KG1 (cell line): ENCODE measurements at places on chromosomes 3 and 15.

DNA sequence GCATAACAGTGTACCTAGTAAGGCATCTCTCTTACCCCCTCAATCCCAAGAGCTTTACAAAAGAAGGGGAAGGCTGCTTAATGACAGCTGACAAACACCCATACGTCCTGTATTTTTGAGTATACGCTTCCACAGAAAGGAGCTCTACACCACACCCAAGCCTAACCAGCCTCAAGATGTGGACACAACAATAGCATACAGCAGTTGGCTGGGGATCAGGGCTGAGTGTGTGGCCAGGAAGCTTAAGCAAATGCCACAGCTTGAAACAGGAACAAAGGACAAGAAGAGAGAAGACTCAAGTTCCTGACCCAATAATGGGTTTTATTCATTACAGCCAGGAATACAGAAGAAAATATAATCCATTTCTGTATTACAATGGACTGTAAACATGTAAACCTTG is 6.9 kb downstream of the HEXA start:
- no peak for DNase-seq

DNA sequence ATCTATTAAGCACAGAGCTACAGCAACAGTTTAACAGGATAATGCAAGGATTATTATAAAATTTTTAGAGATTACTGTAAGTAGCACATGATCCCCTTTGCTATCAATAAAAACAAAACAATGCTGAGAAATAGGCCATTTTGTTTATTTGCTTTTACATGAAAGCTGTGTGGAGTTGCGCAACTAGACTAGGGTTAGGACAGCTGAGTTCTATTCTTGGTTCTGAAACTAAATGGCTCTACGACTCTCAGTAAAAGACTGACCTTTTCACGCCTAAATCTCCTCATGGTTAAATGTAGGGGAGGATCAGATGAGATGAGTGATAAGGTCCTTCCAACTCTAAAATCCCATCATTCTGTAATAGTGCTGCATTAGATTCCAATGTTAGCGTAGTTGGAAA is 25.0 kb downstream of the KCNMB2 start:
- no peak for DNase-seq

DNA sequence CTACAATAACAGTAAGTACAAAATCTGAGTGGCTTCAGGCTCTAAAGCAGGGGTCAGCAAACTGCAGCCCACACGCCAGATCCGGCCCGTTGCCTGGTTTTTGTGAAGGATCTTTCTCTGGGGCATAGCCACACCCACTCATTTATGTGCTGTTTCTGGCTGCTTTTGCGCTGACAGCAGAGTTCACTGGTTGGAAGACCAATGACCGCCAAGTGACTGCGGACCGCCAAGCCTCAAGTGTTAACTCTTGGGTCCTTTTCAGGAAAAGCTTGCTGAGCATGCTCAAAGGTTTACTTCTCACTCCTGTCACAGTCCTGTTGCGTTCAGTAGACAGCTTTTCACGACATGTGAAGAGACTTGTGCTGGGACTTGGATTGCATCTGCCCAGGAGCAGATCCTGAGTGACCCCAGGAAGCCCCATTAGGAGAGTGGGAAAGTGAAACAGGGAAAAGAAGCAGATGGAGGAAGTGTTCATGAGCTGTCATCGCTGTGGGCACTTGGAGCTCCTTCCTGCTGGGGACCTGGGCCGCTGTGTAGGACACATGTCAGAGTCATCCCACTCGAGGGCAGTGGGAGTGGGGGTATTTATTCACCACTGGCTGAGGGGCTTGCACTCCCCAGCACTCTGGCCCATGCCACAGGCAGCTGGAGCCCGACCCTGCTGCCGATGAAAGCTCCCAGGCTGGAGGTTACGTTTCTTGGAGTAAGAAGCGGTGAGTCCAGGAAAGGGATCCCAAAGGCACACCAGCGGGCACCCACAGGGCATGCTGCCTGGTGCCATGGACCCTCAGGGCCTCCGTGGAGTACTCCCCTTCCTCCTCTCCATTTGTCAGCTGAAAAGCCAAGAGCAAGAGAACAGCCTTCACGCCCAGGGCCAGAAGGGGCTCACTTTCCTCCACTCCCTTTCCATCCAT is 249.1 kb downstream of the PLCL2 start:
- no peak for DNase-seq

GRCh38 chr3:98574132-98574531 is 19.3 kb downstream of the CPOX start:
- DNase-seq: no peak
